ENCODE measurements at places on chromosomes 6 and 20. TPM values are rescaled to one million over a fixed set of nuclear protein-coding genes. Genes with fewer than 3 reads are reported as not detected.

DNA sequence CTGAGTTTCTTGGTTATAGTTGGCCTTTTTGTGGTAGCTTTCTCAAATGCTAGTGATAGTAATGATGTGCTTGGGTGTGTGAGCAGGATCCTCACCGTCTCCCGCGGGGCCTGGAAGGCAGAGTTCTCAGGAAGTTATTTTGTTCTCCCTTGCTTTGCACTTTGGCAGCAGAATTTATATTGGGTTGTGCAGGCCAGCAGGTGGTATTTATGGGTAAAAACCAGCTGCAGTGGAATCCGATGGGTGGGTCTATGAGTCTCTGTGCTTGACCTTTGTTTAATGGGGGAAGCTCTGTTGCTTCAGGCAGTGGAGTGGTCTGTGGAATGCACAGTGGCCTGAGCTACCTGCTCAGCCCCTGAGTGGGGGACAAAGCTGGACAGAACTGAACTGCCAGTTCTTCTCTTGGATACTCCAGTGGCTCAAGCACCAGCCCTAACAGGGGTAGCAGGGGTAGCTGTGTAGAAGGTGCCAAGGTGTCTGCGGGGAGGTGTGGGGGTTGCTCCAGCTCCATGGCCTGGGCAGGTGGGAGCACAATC is 27.3 kb downstream of the IGF2R start:
- no peak for DNase-seq

DNA sequence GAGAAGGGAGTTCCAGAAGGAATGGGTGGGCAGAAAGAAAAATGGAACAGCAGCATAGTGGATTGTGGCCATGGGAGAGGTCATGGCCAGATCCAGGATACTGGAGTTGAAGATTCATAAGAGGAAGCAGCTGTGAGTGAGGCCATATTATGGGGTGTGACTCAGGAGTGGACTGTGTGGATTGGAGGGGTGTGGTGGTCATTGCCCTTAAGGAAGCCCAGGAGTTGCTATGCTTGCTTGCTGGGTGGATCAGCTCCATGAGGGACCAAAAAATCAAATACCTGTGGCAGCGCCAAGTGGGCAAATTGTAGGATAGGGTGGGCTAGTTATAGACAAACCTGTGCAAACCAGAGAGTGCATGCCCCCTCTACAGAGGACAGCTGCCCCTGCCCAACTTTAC is 18.3 kb downstream of the LRRC1 start:
- DNase-seq = no peak

GRCh38 chr20:5197270-5197827 is 70.5 kb downstream of the CDS2 start:
- DNase-seq = no peak

The HACE1 gene
- 9.4 TPM for total RNA-seq

The TNFRSF21 gene
- total RNA-seq = 5.8 TPM

The FUT9 gene
- total RNA-seq = not detected

The JARID2 gene
- 6.8 TPM for total RNA-seq

- DNase-seq = no peak
Observed at GRCh38 chr6:144346719-144347447, 61.7 kb downstream of the UTRN start.

The GJA1 gene
- 101 TPM for total RNA-seq

DNA sequence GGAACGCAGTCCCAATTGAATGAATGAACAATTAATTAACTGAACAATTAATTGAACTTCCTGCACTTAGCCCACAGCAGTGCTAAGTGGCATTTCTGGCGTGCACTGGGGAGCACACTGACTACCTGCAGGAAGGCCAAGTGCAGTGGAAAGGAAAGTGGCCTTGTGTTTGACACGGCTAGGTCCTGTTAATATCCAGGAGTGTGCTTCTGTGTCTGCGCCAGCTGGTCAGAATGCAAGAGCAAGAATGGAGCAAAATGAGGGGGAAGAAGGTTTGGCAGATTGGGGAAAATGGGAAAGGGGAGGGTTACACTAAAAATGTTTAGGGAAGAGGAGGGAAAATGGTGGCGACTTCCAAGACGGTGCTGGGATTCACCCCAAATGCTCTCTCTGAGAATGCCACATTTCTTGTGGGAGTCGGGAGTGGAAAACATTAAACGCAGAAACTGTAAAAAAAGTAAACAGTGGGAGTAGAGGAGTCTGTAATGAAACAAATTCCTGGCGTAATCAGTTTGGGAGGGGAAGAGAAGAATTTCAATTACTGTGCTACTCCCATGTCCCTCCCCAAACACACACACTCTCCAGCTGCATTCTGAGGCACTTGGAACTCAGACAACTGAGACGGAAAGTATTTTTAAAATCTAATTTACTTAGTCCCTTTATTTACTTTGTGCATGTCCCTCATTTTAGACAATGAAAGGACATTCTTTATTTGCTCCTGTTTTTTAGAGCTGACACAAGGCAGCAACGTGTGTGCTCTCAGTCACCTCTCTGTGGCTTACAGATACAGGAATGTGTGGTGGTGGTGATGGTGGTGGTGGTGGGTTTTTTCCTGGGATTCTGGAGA is 64.1 kb downstream of the CLIC5 start:
- DNase-seq = no peak

The SCRT2 gene
- not detected for total RNA-seq

GRCh38 chr6:125101128-125101527 is 52.4 kb upstream of the TPD52L1 start:
- no peak for DNase-seq

Measured in right cardiac atrium (tissue), 5 donors.